NCI-H187 (cell line): ENCODE measurements at places on chromosomes 11 and 22.
A peak's percentile ranks its signal among the peaks of the same experiment; 100 is the strongest.

GRCh38 chr22:50268655-50269113 is 1.5 kb downstream of the MAPK11 start:
- no peak for DNase-seq

DNA sequence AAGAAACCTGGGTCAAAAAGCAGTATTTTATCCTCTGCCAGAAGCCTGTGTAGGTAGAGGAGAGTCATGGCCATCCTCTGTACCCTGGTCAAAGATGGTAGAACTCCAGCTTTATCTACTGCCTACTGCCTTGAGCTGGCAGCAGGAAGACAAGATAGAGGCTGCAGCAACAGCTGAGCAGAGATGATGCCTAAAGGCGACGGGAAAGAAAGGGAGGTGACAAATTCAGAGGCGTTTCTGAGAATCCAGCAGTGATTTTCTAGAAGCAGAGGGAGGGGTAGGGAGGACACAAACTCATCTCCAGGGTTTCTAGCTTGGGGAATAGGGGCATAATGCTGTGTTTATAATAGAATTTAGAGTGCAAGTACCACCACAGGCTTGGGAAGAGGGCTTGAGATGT is 15.5 kb upstream of the C1QTNF4 start:
- no peak for DNase-seq

- no peak for DNase-seq
Measured at GRCh38 chr11:33387581-33387980, 130.4 kb downstream of the HIPK3 start.

- no peak for DNase-seq
Measured at GRCh38 chr11:109071712-109072524, 350.1 kb upstream of the C11orf87 start.

DNA sequence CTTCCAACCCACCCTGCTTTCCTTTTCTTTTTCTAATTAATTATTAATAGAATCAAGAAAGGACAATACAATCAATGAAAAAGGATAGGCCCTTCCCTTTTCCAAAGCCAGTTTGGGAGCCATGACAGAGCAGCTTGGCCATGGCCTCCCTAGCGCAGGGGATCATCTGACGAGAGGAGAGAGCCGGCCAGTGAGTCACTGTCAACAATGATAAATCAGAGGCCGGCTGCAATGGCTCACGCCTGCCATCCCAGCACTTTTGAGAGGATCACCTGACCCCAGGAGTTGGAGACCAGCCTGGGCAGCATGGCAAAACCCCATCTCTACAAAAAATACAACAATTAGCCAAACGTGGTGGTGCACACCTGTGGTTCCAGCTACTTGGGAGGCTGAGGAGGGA is 27.5 kb upstream of the KRTAP5-7 start:
- no peak for DNase-seq

- no peak for DNase-seq
Measured at GRCh38 chr11:93542811-93543229, 371 bp downstream of the SMCO4 start.

DNA sequence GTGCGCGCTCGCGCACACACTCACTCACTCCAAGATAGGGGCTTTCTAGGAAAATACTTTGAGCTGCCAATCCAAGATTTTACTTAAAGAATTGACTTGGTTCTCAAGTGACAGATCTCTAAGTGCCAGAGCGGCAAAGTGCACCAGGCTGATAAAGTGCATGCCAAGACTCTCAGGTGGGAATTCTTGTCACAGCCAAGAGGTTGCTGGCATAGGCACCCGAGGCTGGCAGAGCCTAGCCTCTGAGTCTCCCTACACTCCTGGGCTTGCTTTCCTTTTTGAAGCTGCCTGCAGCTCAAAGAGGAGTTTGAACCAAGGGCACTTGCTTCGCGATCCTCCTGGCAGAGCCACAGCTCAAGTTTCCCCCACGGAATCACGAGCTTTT is 2.5 kb upstream of the ADM start:
- DNase-seq, result no peak

GRCh38 chr11:66718320-66718971 is 10.6 kb downstream of the SPTBN2 start:
- no peak for DNase-seq

DNA sequence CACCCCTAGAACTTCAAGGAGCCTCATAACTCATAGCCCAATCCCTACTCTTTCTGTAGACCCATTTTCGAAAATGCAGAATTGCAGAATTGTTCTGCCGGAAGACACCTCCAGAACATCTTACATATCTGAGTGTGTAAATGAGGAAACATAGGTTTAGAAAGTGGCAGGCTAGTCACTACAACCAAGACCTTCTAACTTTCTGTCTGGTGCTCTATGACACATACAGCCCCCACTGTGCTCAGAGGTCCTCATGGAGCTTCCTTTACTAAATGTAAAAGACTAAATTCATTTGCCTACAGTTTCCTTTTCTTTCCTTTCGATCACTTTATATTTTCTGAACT is 132.1 kb upstream of the DDI1 start:
- no peak for DNase-seq

DNA sequence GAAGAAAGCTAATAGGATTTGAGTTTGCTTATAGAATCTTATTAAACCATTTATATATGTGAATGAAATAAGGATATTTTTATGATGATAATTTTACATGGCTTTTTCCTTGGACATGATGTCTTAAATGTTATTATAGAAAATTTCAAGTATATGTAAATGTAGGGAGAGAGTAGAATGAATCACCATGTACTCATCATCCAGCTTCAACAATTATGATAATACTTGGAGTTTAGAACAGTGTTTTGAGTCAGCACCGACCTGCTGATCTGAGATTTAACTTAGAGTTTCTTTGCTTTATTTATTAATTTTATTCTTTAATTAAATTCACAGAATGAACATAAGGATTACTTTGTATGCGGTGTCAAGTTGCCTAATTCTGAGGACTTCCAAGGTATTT is 193.5 kb downstream of the UVRAG start:
- no peak for DNase-seq

- no peak for DNase-seq
Measured at GRCh38 chr22:47919893-47920292, 1157.4 kb downstream of the TBC1D22A start.

DNA sequence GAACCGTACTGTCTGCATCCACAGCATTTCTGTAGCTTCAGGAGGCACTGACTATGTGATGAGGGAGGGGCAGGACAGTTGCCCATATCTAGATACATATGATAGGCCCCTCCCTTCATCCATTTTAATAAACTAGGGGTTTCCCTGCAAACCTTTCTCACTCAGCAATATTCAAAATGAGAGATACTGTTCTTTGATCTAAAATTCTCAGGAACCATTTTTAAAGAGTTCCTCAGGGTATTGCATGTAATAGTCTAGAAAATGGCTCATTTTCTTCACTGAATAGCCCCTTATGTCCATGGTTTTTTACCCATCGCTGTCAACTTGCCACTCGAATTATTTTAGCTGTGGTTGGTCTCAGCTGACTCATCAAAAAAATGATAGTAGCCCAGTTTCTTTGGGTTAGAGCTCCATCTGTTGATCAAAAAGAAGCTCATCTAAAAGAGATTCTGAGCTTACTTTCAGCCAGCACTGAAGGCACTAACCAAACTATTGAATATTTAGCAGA is 37.0 kb upstream of the DNAJB7 start:
- DNase-seq, result no peak

DNA sequence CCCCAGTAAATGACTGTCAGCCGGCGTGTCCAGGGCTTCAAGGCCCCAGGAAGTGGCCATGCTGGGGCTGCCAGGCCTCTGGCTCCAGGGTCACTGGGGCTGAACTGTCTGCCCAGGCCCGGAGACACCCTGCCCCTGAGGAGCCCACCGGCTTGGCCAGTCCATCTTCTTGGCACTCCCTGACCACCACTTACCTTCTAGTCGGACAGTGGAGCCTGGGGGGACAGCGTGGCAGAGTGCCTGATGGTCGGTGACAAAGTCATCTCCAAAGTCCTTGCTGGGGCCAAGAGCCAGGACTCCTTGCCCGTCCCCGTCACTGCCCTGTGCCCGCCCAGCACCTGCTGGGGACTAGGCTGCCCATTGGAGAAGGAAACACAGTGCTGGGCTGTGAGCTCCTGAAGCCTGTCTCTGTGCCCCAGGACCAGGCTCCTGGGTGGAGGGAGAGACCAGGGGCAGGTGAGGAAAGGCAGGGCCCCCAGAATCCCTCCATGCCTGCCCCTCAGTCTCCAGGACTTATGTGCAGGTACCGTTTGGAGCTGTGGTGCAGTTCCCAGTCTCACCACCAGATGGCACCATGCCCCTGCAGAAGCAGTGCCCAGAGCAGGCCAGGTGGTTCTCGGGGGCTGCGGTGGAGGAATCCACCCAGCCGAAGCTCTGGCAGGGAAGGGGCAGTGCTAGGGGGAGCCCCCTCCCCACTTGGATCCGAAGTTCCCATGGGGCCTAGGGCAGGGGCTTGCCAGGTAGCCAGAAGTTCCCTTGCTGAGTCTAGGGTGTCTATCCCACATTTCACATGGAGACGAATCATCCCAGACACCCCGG is 6.0 kb upstream of the CCDC188 start:
- peak; percentile 3 for DNase-seq

DNA sequence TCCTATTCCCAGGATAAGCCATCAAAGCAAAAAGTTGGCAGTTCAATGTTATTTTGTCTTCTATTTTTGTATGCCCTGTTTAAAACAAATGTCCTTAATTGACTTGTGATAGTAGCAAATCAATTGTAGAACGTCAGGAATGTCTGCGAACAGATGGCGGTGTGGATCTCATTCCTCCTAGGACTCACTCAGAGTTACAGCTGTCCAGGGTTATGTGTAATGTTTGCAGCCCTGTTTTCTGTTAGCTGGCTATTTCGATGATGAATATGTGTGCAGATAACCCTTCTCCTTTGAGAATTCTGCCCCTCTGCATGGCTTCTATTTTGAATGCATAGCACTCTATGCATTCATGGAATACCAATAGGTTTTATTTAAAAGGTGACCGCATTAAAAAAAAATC is 1248.0 kb upstream of the CNTN5 start:
- DNase-seq, result no peak

DNA sequence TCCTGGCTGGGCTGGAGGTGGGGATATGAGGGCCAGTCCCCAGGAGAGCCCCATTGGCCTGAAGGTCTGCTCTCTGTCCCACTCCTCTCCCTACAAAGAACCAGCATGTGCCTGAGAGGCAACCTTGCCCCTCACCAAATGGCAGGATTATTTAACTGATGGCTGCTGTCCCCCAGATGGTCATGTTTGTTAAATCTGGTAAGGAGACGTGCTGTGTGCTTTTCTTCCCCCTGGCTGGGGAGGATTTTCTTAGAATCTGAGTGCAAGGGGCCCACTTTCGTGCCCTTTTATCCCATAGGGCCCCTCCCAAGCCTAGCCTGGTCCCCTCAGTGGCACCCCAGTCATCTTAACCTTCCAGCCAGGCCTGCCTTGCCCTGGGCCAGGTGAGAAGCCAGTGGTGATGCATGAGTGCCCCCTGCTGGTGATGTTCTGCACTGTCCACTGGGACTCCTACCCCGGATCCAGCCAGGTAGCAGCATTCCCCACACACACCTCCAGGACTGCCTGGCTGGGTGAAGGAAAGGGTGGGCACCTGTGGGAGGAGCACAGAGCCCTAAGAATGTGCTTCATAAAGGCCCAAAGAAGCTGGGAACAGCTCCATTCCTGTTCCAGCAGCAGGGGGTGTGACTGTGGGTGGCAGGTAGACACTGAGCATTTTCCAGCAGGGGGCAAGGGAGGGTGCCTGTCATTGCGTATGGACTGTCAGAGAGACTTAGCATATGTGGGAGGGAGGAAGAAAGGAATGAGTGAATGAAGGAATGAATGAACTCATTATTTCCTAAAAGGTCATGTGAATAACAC is 28.9 kb downstream of the MFNG start:
- DNase-seq, result peak; percentile 24

DNA sequence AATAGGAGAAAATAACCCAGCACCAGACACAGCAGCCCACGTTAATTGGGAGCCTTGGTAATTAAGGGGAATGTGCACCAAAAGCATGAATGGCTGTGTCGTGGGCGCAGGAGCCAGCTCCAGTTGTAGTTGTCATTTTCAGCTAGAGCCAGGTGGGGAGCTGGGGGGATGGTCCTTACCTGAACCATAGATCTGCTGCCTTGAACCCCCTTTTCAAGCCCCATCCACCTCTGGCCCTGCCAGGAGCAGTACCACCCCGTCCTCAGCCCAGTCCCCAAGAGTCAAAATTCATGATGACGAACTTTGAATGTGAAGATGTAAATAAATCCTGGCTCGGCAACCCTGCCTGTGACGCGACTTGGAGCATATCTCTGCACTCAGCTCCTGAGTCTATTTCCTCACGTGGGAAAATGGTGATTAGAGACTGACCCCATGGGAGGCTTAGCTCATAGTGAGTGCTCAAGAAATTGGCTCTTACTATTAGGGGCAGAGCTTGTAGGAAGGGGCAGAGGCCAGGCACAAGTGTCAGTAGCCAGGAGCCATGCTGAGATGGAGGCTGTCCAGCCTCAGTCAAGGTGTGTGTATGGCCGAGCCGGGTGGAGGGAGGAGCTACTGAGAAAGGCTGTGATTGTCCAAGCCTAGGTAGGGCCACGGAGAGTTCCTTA is 794 bp upstream of the FXYD6 start:
- DNase-seq, result no peak

DNA sequence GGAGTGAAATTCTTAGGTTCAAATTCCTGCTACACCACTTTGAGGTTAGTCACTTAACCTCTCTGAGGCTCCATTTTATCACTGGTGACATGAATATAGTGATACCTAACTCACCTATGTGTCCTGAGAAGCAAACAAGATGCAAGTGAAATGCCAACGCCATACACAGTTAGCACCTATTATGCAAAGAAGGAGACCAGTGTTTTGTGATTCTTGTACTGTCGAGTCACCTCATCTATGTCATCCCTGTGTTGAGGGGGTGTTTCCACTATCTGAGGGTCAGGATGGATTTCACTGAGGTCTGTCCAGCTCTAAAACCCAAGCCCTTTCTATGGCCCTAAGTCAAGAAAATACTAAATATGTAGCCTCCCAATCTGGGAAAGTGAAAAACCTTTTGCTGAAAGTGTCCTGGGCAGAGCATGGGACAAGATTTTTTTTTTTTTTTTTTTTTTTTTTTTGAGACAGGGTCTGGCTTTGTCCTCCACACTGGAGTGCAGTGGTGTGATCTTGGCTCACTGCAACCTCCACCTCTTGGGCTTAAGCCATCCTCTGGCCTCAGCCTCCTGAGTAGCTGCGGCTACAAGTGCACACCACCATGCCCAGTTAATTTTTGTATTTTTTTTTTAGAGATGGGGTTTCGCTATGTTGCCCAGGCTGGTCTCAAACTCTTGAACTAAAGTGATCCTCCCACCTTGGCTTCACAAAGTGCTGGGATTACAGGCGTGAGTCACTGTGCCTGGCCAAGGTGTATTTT is 5.0 kb upstream of the MCM5 start:
- DNase-seq, result no peak

DNA sequence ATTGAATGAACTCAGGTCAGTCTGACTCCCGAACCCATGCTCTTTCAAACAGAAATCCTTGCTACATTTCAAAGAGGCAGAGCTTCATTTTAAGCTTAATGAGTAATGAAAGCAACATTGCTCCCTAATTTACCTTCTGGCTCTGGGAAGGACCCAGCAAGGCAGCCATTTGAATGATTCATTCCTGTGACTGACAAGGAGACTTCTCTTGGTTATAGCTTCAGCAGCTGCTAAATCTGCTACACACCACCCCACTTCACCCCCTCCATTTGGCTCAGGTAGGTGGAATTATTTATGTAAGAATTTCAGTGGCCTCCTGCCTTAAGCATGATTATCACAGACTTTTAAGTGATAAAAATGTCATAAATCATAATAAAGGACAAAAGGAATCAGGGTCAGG is 117.7 kb downstream of the KCNC1 start:
- DNase-seq, result no peak
